Forelimb muscle (tissue), 1 donor: ENCODE measurements at places on chromosomes 2 and 18.

- DNase-seq: no peak
These were observed 1.5 kb upstream of the NR4A2 start for GRCh38 chr2:156333951-156334495.

- no peak for DNase-seq
These were observed 180.2 kb downstream of the RND3 start for GRCh38 chr2:150307258-150307657.

GRCh38 chr2:72276356-72276755 lies 128.7 kb upstream of the CYP26B1 start:
- DNase-seq: no peak

DNA sequence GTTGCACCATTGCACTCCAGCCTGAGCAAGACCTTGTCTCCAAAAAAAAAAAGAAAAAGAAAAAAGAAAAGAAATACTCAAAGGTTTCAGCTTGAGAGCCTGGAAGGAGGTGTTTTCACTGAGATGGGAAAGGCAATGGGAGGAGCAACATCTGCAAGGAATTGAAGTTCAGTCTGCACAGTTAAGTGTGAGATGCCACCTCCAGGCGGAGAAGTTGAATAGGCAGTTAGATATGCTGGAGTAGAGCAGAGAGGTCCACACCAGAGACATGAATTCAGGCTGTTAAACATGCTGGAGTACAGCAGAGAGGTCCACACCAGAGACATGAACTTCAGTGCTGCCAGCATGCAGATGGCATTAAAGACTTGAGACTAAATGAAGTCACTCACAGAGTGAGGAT lies 41.4 kb upstream of the DTNB start:
- DNase-seq: no peak

- no peak for DNase-seq
These were observed 35.3 kb upstream of the CAB39 start for GRCh38 chr2:230677201-230677946.

DNA sequence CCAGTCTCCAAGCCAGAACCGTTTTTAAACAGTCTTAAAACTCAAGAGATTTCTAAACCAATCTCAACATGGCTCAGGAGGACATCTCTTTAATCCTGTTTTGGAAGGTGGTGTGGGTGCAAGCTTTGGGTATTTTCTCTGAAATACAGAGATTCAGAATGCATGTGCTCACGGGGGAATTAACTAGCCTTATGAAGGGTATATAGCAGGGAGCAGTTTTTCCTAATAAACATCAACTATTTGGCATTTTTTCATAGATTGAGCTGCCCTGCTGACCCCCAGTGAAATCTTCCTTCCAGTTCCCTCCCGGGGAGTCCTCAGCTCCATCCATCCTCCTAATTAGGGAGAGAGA lies 122.6 kb downstream of the SMAD7 start:
- DNase-seq: no peak

DNA sequence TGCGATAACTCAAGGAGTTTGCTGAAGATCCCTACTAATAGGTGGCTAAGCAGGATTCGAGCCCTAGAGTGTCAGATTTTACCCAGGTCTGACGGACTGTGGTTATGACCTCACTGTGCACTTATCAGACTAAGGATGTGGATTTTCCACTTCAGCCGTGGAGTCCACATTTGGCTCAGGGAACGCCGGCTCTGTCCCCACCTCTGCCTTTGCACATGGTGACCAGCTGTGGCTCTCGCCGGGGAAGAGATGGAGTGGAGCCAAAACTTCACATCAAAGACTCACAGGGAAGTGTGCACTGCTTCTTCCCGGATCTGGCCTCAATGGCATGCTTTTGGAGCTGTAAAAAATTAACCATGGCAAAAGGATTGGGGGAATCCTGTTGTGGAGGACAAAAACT lies 249.3 kb upstream of the APCDD1 start:
- no peak for DNase-seq

- peak; percentile 64 for DNase-seq
These were observed 15.6 kb upstream of the RIOK3 start for GRCh38 chr18:23437357-23438045.

- DNase-seq: no peak
These were observed 551.1 kb downstream of the TNS1 start for GRCh38 chr2:217451666-217452065.

- DNase-seq: no peak
These were observed 249.4 kb downstream of the HDAC4 start for GRCh38 chr2:239151201-239152131.

DNA sequence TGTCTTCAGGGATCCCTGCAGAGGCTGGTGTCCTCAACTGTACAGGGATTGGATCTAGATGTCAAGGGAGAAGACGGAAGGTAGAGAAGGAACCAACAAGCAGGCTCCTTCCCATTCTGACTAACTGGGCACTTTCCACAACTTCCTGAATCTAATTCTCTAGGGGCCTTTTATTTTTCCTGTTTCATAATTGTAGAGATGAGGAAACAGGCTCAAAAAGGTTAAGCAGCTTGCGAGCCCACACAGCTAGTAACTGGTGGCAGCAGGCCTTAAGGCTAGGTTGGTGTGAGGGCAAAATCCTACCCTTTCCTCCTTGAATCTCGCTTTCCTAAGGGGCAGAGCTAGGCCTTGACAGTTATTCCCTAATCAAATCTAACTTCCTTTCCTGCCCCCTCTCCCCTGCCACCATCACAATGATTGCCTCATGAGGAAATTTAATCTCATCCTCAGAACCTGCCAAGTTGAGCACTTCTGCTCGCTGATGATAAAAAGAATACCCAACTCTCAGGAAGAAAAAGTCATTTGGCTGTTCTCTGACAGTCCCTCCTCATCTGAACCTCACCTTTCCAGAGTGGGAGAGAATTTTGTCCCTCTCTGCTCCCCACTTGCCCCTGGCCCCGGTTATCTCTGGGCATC lies 35.7 kb upstream of the POLE4 start:
- no peak for DNase-seq

- DNase-seq: peak; percentile 26
These were observed at the start of gene LYPD6 for GRCh38 chr2:149330127-149331022. Gene LYPD6, plus strand, starts transcription at chr2:149330587. Its CDS starts 107,122 bp downstream, at chr2:149437709.

DNA sequence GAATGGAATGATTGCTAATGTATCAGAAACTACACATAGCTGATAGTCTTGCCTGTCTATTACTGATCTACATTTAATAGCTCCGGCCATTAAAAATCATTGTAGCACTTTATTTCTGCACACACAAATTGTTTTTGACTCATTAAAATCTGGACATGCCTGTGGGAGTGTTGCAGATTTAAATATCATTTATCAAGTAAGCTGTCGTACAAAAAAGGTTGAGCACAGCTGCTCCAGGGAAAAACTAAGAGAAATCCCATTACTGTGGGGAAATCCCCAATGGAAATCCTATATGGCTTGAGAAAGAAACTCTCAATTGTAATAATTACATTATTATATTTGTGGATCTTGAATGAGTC lies 99.6 kb upstream of the CERS6 start:
- no peak for DNase-seq

- DNase-seq: no peak
These were observed 186.8 kb upstream of the DOK6 start for GRCh38 chr18:69213842-69214241.

- DNase-seq: no peak
These were observed 816.4 kb downstream of the SOCS6 start for GRCh38 chr18:71105078-71105819.

DNA sequence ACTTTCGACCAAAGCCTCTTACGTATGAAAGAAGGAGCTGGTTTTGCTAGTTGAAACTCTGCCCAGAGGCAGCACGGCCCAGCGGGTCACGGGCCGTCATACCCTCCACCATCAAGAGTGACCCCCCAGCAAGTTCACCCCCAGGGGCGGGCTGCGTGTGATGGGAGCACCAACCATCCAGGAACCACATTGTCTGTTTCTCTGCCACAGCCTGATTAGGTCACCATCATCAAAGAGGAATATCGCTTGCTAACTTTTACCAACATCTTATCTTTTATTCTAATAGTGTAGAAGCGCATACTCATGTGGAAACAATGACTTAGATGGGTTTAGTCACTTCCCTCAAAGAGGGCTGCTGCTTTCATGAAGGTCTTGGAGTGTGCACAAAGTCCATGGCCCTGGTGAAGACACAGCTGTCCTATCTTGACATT lies 116.6 kb upstream of the SMIM21 start:
- DNase-seq: no peak

DNA sequence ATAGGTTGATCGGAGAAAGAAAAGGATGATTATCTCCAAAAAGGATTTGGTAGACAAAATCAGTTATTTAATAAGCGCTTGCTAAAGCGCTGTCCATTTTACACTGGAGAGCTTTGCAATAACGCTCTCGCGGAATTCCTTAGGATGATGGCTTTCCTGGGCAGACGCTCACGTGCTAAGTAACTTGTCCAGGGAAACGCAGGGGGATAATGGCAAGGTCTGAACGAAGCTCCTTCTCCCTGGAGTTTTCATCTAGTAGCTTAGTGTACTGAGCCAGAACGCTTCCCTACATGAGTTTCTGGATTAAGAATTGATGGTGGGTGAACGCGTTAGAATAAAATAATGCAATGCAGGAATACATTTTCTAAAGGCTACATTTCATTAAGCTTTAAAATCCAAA lies 739.5 kb upstream of the SALL3 start:
- no peak for DNase-seq

DNA sequence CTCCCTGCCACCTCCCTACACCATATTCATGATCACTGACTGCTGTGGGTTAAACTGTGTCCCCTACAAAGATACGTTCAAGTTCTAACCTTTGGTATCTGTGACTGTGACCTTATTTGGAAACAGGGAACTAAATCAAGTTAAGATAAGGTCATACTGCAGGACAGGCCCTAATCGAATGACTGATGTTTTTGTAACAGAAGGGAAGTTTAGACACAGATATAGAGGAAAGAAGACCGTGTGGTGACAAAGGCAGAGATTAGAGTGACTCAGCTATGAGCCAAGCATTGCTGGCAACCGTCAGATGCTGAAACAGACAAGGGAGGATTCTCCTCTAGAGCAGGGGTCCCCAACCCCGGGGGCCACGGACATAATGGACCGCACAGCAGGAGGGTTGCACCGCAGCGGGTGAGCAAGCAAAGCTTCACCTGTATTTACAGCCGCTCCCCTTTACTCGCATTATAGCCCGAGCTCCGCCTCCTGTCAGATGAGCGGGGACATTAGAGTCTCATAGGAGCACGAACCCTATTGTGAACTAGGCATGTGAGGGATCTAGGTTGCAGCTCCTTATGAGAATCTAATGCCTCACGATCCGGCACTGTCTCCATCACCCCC lies 28.9 kb upstream of the RNF152 start:
- DNase-seq: no peak
